ENCODE measurements at places on chromosomes 6 and 20. TPM values are rescaled to one million over a fixed set of nuclear protein-coding genes. Genes with fewer than 3 reads are reported as not detected.

DNA sequence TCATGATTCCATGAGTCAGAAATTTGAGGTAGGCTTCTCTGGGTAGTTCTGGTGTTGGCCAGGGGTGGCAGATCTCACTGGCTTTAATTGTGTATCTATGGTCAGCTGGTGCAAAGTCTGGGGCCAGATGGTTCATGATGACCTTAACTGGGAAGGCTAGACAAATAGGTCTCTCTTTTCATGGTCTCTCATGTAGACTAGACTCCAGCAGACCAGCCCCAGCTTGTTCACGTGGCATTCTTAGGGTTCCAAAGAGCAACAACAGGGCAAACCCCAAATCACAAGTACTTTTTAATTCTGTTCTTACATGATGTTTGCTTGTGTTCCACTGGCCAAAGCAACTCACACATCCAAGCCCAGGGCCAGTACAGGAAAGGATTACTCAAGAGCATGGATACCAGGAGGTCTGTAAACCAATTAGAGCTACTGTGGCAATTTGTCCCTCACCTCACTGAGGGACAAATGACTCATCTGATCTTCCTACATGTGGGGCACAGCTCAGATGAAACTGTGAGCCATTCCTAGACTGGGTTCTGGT is 79.5 kb upstream of the PBOV1 start:
- no peak for DNase-seq
- no peak overlapping the region for H3K27ac ChIP-seq
- H3K27me3 ChIP-seq: no peaks in the 10 kb centered on the region
- H3K36me3 ChIP-seq: peaks cover 3% of the 10 kb centered on the region
- no peak overlapping the region for H3K4me3 ChIP-seq

DNA sequence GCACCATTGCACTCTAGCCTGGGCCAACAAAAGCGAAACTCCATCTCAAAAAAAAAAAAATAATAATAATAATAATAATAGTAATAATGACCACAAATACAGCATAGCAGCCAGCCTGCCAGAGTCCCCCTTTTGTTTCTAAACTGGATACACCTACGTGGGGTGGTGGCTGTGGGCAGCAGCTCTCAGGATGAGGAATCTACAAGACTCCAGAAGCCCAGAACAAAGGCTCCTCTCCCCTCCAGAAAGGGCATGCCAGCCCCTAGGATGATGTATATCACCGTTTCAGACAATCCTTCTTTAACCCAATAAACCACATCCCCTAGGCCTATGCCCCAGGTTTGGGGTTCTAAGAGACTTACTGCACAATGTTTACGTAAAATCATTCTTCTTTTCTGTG is 155.9 kb downstream of the QRSL1 start:
- no peak overlapping the region for H3K4me3 ChIP-seq
- H3K27ac ChIP-seq: no peak overlapping the region
- peaks cover 36% of the 10 kb centered on the region for H3K27me3 ChIP-seq
- H3K4me1 ChIP-seq: no peaks in the 10 kb centered on the region

DNA sequence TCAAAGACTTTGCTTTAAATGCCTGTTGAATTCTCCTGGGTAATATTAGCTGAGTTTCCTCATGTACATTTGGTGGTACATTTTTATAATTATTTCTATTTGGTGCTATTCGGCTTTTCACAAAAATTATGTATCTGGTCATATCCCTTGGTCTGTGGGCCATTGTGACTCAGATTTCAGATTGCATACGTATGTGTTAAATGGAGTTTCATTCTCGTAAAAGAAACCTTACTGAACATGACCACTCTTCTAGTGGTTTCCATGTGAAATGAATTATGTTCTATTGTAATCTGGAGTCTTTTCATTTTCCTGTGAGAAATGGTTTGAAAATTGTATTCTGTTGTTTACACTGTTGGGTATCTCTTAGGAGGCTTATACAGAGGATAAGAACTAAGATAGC is 386.2 kb upstream of the FLRT3 start:
- no peak overlapping the region for H3K4me3 ChIP-seq
- H3K27ac ChIP-seq: no peak overlapping the region
- H3K36me3 ChIP-seq: no peaks in the 10 kb centered on the region
- no peak for DNase-seq

Gene SLC22A16
- not detected for total RNA-seq

GRCh38 chr20:47964149-47964548 is 178.9 kb upstream of the SULF2 start:
- no peaks in the 10 kb centered on the region for H3K4me1 ChIP-seq
- no peak overlapping the region for H3K4me3 ChIP-seq
- no peak overlapping the region for H3K27ac ChIP-seq
- no peaks in the 10 kb centered on the region for H3K36me3 ChIP-seq
- peaks cover 39% of the 10 kb centered on the region for H3K27me3 ChIP-seq

DNA sequence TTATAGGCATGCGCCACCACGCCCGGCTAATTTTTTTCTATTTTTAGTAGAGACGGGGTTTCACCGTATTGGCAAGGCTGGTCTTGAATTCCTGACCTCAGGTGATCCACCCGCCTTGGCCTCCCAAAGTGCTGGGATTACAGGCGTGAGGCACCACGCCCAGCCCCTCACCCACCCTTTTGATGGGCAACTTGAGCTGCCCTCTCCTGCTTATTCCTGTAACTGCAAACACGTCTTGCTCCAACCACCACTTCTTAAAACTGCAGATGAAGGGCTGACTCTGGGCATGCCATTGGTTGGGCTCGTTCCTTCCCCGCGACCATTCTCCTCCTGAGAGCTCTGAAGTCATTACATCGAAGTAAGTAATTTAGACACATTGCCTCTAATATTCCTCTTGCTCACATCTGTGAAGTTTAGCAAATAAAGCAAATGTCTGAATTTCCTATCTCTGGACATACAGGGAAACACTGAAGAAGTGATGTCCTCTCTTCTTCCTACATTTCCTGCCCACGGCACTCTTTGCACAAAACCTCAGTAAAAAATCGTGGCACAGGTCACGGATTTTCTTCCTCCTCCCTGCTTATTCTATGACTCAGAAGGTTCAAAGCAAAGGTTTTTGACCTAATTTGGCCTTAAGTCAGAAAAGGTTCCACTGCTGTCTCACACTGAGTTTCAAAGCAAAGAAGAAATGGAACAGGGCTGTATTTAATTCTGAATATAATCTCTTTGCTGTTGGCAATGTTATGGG is 117.5 kb downstream of the GMPR start:
- H3K36me3 ChIP-seq: no peaks in the 10 kb centered on the region
- no peak for DNase-seq
- H3K4me3 ChIP-seq: no peak overlapping the region
- H3K27me3 ChIP-seq: no peaks in the 10 kb centered on the region

- peaks cover 43% of the 10 kb centered on the region for H3K4me1 ChIP-seq
- peaks cover 16% of the 10 kb centered on the region for H3K36me3 ChIP-seq
- peak overlapping the region; percentile 26 for H3K4me3 ChIP-seq
- peak overlapping the region; percentile 83 for H3K27ac ChIP-seq
- no peak for DNase-seq
Observed at GRCh38 chr6:112202639-112203341, 51.6 kb downstream of the LAMA4 start.

- peaks cover 19% of the 10 kb centered on the region for H3K4me1 ChIP-seq
- H3K27me3 ChIP-seq: peaks cover 1% of the 10 kb centered on the region
- no peak overlapping the region for H3K27ac ChIP-seq
- H3K4me3 ChIP-seq: no peak overlapping the region
- DNase-seq: no peak
- H3K36me3 ChIP-seq: no peaks in the 10 kb centered on the region
Observed at GRCh38 chr6:6858533-6858982, 249.2 kb upstream of the RREB1 start.

DNA sequence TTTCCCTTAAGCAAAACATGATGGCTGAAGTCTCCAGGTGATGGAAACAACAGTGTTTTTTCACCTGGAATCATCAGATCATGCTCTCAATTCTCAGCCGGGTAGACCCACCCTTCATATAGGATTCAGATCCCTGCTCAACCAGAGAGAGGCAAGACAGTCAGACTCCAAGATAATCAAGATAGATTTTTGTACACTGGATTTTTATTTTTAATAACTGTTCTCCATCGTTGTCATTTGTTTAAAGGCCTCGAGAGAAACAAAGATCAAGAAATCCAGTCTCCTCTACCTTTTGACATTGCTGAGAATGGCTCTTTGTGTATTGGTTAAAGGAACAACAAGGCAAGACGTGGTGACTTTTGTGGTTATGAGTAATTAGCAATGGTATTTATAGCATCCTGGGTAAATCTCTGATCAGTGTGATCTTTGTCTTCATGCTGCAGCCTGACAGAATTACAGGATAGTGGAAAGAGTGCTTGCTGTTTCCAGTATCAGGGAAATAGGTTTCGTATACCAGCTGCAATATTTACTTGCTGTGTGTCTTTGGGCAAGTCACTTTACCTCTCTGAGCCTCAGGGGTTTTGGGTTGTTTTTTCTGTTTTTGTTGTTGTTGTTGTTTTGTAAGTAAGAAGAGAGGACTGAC is 29.9 kb downstream of the ID4 start:
- no peaks in the 10 kb centered on the region for H3K36me3 ChIP-seq
- no peaks in the 10 kb centered on the region for H3K27me3 ChIP-seq
- no peak overlapping the region for H3K27ac ChIP-seq
- no peak for DNase-seq
- peaks cover 11% of the 10 kb centered on the region for H3K4me1 ChIP-seq

Data from chondrocyte (in vitro differentiated cells).